Fibroblast of skin of back (primary cell): ENCODE measurements at places on chromosomes 1 and 21.
A peak's percentile ranks its signal among the peaks of the same experiment; 100 is the strongest.

DNA sequence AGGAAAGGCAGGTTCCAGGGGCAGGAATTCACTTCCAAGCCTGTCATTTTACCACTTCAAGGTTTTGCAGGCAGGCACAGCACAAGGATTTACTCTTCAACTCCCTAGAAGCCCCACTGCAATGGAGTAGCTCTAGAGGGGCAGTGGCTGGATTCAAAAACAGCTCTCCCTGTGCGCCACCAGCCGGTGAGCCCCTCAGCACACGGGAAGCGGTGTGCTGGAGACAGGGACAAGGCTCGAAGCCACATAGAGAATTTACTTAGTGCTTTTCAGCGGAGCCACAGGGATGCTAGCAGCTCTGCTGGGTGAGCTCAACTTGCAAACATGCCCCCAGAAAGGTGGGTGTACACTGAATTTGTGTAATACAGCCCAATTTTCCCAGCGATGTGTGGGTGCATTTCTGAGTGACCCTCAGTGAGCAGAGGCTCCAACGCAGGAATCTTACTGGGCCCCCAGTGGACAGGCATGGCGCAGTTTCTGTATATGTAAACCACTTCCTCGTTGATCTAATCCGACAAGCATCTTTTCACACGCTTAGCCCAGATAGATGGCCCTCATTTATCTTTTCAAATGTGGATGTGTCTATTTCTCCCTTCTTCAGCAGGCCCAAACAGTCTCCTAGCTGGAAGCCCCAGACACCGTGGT is 10.9 kb downstream of the VWA5B1 start:
- DNase-seq, result no peak

DNA sequence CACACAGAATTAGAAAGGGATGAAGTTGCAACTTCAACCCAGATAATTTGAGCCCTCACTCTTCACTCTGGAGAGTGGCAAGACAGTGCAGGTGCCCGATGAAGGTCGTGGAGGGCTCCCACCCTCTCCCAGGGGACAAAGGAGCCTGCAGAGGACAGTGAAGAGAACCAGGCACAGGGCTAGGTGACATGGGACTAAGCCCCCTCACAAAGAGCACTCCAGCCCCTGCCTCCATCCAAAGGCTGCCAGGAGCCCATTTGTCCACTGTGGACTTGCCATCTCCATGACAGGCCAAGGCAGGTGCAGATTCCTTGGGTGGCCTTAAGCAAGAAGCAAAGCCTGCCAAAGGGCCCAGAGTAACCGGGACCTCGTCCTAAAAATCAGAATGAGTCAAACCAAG is 15.1 kb downstream of the ERRFI1 start:
- DNase-seq, result no peak

- no peak for DNase-seq
Measured at GRCh38 chr1:232655028-232655745, 25.3 kb upstream of the SIPA1L2 start.

DNA sequence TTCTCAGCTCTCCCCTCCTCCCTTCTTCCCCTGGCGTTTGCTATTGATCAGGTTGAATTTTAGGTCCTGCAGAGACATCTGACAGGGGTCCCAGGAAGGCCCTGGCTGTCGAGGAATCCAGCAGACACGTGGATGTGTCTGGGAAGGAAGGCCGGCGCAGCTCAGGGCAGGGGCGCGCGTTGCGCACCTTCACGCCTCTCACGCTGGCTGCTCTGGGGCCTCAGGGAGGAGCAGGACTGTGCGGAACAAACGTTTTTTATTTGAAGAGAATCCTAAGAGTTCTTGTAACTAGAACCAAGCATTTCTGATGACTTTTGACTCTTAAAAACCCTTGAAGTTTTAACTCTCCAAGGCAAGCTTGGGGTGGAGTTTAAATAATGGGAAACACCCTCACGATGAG is 54.2 kb downstream of the SLC37A1 start:
- no peak for DNase-seq

- DNase-seq, result no peak
Measured at GRCh38 chr1:26820784-26821269, 5.7 kb upstream of the ZDHHC18 start.

GRCh38 chr1:38153066-38153777 is 106.6 kb upstream of the POU3F1 start:
- no peak for DNase-seq

DNA sequence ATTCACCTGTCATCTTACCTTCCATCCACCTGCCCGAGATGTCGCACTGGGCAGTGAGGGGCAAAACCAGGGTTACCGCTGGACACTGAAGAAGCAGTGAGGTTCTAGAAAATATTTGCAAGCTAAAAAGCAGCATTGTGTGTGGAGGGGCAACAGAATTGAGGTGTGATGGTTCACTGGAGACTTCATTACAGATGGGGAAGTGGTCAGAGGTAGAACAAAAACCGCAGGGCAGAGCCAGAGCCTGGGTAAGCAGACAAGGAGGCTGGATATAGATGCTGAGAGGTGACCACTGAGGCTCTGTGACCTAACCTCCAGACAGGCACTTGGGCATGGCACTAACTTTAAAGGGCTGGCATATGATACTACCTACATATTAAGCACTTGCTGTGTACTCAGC is 363.9 kb upstream of the PROX1 start:
- no peak for DNase-seq

- DNase-seq, result no peak
Measured at GRCh38 chr1:19635646-19636045, 8.5 kb upstream of the NBL1 start.

GRCh38 chr1:248627971-248628844 is 6.7 kb downstream of the OR2T11 start:
- DNase-seq, result no peak

- DNase-seq, result no peak
Measured at GRCh38 chr1:117627546-117628130, 21.8 kb downstream of the TENT5C start.

DNA sequence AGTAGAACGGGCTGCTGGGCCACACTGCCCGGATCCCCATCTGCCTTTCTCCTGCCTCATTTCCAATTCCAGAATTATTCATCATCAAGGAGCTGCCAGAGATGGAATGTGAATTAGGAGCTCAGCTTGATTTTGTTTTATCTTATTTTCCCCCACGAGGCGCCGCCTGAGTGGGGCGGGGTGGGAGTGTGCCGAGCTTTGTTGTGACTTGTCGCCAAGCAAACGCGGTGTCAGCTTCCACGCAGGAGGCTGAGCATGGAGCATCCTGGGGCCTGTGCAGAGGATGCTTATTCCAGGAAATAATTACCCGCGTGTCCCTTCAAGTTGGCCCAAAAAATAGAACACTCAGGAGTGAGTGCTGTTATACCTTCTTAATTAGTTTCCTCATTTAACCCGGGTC is 91.2 kb downstream of the HMGB4 start:
- DNase-seq, result no peak

- no peak for DNase-seq
Measured at GRCh38 chr1:163240705-163241104, 38.0 kb upstream of the RGS5 start.

DNA sequence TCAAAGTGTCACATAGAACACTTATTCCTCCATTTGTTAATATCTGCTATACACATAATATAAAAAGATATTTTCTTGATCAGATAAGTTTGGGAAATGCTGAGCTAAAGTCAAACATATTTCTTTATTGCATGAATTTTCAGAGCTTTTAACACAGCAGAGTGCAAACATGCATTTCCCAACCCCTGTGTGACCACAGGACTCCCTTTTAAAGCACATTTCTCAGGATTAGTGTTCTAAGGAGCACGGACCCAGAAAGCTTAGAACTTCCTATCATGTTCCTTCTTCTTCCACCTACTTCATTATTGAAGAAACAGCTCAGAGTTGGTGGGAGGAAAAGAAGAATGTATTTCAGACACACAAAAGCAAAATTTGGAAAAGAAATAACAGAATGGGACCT is 109.1 kb upstream of the CDC42BPA start:
- DNase-seq, result no peak

DNA sequence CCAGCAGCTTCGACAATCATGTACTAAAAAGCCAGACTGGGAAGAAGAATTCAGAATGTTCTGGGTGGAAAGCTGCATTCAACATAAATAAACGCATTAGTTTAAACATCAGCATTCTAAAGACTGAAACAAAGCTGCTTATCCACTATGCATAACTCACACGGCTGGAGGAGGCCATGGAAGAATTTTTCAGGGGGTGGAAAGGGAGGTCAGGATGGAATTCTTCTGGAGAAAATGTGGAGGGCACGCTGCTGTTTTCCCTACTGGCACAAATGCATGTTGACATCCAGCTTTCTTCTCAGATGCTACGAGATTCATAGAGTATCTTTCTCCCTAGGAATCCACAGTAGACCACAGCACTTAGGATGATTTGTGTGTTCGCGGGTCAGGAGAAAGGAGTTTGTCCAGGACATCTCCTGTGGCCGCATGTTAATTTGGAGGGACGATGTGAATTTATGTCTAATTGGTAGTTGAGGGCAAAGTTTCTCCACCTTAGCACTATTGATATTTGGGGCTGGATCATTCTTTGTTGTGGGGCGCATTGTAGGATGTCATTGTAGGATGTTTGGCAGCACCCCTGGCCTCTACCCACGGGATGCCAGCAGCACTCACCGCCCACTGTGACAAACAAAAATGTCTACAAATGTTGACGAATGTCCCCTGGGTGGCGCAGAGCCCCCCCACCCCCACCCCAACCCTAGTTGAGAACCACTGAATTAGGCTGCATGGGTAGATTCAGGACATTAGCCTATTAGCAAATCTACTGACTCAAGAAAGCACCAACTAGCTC is 86.5 kb upstream of the KAZN start:
- no peak for DNase-seq

DNA sequence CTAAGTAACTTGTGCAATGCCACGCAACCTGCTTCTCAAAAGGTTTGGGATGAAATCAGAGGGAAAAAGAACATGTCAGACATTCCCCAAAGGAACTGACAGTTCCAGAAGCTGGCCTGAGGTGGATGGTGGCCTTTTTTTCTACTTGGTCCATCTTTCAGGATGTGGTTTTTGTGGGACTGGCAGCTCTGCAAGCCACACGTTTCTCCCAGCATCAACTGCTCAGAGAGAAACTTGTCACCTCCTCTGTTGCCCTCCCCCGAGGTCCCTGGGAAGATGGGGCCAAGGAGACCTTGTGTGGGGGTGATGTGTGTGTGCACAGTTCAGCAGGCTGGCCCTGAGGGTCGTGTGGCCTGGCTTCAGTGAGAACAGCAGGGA is 2.5 kb upstream of the DHRS3 start:
- DNase-seq, result peak; percentile 51

- DNase-seq, result no peak
Measured at GRCh38 chr1:156485984-156486383, 14.6 kb downstream of the MEF2D start.

DNA sequence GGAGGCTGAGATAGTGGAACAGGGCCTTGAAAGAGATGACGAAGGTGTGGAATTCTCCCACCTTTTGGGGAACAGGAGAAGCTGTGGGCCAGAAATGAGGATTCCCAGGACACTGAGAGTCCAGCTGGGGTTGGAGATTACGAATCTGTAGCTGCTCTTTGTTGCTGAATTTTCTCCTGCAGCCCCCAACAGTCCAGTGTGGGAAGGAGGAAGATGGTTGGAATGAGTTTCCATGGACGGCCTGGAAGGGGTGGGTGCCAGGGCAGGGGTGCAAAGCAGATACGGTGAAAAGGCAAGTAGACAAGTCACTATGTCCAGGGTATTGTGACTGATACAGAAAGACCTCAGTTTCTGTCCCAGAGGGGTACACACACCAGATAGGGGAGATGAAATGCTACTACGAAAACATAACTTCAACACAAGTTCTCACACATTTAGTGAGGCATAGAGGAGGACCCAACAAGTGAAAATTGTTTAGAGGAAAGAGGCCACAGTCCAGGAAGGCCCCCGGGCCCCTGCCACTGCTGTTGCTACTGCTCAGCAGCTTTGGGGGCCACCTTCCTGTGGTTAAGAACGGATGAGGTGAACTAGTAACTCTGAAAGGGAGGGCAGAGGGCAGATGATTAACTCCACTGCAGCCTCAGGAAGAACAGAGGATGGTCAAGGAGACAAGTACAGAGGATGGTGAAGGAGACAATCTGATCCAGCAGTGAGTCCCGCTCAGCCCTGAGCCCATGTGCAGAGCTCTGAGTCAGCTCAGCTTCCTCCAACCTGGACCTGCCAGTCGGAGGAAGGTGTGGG is 7.3 kb downstream of the CD244 start:
- DNase-seq, result no peak

DNA sequence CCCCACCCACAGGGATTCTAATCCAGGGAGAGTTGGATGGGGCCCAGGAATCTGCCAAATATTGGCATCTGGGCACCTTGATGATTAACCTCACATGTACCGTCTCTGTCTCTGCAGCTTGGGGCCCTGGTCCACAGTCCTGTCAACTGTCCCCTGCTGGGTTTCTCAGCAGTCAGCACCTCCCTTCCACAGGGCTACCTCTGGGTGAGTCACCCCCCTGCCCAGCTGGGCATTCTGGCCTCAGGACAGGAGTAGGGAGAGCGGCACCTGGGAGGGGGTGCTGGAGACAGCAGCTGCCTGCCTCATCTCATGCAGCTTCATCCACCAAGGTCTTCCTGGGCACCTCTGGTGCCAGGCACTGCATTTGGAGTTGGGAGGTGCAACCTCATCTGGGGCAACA is 100.6 kb upstream of the ACTL8 start:
- DNase-seq, result no peak

DNA sequence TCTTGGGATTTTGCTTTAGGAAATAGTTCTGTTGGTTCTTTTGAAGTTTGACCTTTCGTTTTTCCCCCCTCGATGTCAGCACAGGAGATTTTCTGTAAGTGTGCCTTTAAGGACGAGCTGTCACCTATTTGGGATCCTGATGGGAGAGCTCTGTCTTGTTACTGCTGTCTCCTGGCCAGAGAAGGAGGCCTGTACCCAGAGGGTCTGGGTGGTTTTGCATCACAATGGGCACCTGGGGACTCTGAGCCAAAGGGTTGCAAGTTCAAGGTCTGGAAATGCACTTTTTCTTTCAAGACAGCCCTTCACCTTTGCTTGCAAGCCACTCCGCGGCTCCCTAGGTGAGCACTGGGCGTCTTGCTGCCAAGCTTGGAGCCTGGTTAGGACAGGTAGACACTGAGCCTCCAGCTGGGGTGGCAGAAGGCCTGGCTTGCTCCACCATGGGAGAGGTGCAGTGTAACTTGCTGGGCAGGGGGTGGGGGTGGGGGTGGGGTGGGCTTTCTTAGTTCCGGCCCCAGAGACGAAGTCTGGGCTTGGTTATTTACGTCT is 2.9 kb downstream of the AJAP1 start:
- no peak for DNase-seq

DNA sequence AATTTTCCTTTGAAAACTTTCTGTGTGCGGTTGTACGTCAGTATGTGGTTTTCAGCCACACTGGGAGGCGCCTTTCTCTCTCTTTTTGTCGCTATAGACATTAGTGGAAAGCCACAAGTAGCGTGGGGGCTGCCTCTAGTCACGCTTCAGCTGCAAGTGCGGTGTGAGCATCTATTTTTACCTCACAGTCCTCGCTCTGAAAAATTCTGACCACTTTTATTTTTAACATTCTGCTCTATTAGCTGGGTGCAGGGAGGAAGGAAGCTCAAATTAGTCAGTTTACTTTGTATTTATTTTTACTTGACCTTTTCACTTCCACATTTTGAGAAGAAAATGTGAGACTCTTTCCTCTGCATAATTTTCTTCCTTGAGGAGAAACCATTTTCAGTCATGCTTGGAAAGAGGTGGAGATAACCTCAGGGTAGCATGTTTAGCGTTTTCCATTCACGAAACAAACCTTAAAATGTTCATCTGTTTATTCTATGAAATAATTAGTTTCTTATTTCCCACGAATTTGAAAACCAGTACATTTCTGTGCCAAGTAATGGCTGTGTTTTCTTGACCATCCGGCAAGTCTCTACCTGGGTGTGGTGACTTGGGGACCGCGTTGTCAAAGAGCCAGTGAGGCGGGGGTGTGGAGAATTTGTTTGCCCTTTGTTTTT is 35.6 kb downstream of the ADARB1 start:
- peak; percentile 19 for DNase-seq

GRCh38 chr1:163395790-163396189 is 74.0 kb downstream of the NUF2 start:
- DNase-seq, result peak; percentile 2
